M059J (cell line): ENCODE measurements at places on chromosomes 12 and 14. TPM values are rescaled to one million over a fixed set of nuclear protein-coding genes. Genes with fewer than 3 reads are reported as not detected.

C12orf60 gene
- total RNA-seq = 0.69 and 2.0 TPM in 2 replicates

PPP1R1A gene
- total RNA-seq = not detected in 2 replicates

SMIM41 gene
- not detected in 2 replicates for total RNA-seq

NOPCHAP1 gene
- 6.4 and 11.6 TPM in 2 replicates for total RNA-seq

DACT1 gene
- total RNA-seq = 6.3 and 10.0 TPM in 2 replicates

CLEC2B gene
- 34.4 and 45.5 TPM in 2 replicates for total RNA-seq

GEMIN2 gene
- total RNA-seq = 58.9 and 78.3 TPM in 2 replicates

NELL2 gene
- 0.25 TPM in 1 of 2 replicates, not detected in the other for total RNA-seq

- no peak for DNase-seq
Observed at GRCh38 chr14:51482102-51482501, 169.6 kb upstream of the FRMD6 start.

DNA sequence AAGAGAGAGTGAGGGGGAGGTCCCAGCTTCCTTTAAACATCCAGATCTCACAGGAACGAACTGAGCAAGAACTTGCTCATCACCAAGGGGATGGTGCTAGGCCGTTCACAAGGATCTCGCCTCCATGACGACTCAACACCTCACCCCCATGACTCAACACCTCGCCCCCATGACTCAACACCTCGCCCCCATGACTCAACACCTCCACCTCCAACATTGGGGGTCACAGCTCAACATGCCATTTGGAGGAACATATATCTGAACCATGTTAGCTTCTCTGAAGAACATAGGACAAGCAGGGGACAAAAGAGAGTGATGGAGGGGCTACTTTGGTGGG, 66.0 kb upstream of the LHX5 start:
- DNase-seq = peak; percentile 34

GRCh38 chr12:13252616-13253015, 56.1 kb downstream of the EMP1 start:
- DNase-seq = no peak

GRCh38 chr12:12804432-12804886, 8.7 kb upstream of the DDX47 start:
- peak; percentile 93 for DNase-seq

DNA sequence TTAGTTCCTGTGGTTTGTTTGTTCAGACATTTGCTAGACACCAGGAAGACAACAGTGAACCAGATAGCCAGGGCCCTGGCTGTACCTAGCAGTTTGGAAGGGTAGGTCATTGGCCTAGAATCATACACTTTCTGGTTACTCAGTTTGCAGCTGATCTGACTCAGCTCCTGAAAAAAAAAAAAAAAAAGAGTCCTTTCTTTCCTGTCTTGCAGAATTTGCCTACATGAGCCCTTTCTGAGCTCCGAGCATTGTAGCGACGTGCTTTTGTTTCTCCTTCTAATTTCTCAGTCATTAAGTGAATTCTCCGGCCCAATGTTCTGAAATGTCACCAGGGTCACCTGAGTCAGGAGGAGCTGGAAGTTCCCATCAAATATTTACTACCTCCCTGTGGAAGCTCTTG, 2.4 kb downstream of the CABP1 start:
- DNase-seq = no peak

- DNase-seq = no peak
Observed at GRCh38 chr14:92492258-92492657, 21.3 kb upstream of the RIN3 start.

DNA sequence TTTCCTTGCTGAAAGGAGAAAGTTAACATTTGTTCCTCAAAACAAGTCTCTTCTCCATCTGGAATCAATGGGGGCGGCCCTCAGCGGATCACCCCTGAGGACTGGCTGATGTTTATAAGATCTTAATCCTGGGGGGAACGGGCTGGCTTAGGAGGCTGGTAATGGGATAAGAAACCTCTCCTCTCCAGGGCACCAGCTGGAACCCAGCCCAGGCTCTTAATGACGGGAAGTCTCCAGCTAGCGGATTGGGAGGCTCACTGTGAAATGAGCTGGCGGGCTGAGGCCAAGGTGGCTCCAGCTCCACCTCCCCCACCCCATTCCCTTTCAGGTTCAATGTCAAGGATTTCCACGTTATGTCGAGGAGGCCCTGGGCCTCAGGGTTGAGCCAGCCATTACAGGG, 1133.0 kb downstream of the VRK1 start:
- no peak for DNase-seq

DNA sequence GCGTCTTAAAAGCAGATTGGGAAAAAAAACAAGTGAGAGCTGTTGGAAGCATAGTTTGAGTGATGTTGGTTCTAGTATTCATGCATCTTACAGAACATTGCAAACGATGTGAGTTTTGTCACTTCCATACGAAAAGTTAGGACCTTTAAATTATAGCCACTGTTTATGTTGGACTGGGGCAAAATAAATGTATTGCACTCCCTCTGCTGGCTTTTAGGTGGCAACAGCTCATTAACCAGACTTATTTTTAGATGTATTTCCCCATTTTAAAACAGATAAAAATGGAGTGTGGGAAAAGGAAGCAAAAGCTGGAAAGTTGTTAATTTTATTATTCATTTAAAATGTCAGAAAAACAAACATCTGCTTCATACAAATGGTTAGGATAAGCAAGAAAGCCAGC, 111.9 kb downstream of the LGR5 start:
- peak; percentile 22 for DNase-seq

DNA sequence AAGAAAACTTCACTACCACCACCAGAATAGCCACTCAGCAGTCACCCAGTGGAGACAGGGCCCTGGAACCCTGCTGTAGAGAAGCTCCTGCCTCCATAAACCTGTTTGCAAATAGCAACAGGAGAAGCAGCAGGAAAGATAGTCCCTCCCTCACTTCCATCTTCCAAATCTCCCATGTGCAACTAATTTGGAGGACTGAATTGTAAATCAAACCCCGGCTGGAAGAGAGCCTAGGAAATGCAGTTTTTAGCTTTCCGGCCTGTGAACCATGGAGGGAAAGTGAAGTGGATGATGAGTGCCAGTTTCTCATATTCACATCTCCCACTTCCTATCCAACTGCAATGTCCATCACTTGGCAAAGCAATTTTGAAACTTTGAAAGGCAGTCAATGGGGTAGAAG, 167.2 kb upstream of the FRMD6 start:
- no peak for DNase-seq

DNA sequence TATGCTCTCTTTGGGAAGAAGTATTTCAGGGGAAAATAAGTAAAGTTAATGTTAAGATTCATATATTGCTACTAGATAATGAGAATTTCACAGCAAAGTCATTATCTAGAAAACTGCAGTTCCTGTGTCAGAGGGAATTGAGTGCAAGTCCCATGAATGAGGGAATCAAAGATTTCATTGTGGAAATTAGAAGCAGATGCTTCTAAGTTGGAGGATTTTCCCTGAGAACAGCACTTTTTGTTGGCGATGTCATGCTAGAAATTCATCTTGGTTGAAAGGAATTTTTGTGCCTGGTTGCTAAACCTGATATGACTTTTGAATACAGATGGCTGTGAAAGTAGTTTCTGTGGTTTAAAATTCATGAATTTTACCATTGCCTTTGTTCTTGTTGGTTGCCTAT, 25.6 kb downstream of the FRMD6 start:
- DNase-seq = peak; percentile 51

DNA sequence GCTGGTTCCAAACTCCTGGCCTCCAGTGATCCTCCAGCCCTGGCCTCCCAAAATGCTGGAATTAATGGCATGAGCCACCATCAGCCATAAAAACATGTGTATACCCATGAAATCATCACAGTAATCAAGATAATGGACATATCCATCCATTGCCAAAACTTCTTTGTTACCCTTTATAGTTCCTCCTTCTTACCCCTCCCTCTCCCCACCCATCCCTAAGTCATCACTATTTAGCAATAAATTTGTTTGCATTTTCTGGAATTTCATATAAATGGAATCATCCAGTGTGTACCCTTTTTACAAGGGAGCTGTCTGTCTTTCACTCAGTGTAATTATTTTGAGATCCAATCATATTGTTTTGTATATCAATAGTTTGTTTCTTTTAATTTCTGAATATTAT, 42.4 kb downstream of the RPH3A start:
- DNase-seq = no peak

DNA sequence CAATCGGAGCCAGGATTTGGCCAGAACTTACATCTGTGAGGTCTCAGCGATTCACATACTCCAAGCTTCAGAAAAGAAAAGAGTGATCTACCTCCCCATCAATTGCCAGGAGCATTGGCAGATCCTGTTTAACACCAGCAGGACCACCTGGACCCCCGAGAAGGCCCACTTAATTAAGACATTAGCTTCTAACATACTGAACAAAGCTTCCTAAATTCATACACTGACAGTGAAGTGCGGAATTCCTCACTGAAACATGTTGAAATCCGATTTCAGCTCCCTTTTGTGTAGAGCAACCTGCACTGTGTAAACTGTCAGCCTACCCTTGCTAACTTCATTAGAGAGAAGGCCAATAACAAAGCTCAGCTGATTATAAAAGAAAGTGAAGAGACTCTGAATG, 274.0 kb downstream of the NOVA1 start:
- no peak for DNase-seq

DNA sequence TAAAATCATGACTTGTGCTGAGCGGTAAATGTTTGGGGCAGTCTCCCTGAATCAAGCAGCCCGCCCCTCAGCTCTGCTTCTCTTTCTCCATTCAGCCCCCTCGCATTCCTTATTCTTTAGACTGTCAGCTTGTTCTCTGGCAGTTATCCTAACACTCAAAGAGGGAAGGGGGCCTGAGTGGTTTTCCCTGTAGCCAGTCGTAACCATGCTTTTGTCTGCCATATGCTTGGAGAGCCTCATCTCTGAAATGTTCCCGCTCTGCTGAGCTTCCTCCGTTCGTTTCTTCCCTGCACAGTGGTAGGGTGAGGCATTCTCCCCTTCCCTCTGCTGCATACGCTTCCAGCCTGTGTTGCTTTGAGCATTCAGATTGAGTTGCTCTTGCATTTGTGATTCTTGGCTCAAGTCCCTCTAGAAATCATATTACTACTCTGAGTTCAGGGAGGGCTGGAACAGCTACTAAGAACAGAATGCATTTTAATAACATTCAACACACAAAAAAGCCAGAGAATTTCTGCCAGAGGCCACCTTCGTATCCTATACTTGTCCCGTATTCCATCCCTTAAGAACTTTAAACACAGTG, 119.7 kb downstream of the FBXL14 start:
- DNase-seq = peak; percentile 88
